ENCODE measurements at places on chromosomes 13 and 19.
A peak's percentile ranks its signal among the peaks of the same experiment; 100 is the strongest.

GRCh38 chr13:84038001-84038400, 155.7 kb upstream of the SLITRK1 start:
- no peak for DNase-seq

- no peak for DNase-seq
Observed at GRCh38 chr19:15114153-15114540, 6.9 kb downstream of the SYDE1 start.

DNA sequence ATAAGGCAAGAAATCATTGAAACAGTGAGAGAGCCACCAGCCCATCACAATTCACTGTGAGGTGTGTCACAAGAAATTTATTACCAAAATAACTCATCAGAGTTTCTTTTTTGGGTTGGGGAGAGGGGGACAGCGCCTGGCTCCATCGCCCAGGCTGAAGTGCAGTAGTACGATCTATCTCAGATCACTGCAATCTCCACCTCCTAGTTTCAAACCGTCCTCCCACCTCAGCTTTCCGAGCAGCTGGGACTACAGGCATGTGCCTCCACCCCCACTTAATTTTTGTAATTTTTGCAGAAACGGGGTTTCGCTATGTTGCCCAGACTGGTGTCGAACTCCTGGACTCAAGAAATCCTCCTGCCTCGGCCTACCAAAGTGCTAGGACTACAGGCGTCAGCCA, 3.6 kb downstream of the IFNL1 start:
- no peak for DNase-seq

DNA sequence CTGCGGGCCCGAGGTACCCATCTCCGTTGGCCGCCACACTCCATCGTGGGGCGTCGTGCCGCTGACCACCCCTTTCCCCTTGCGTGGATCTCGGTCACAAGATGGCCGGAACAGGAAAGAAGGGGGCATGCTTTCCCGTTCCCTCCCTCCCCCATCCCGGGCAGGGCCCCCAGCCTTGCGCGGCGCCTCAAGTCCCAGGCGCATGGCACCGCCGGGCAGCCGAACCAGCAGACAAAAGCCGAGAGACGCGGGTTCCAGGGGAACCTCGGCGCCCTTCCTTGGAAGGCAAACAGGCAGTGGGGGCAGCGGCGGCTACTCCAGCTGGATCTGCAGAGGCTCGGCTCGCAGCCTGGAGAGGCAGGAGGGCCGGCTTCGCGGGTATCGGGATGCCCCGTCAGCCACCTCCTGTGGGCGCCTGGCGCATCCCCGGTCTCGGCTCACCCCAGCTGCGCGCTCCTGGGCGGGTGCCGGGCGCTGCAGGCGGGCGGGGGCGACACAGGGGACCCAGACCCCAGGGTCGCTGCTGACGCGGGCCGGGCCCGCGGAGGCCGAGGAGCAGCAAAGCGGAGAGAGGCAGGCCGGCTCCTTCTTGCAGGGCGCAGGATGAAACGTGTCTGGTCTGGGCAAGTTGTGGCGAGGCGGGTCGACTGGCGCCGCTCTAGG, 439 bp downstream of the DZIP1 start:
- DNase-seq = peak; percentile 27

GRCh38 chr13:26558074-26558805, 757 bp downstream of the WASF3 start:
- DNase-seq = peak; percentile 18

DNA sequence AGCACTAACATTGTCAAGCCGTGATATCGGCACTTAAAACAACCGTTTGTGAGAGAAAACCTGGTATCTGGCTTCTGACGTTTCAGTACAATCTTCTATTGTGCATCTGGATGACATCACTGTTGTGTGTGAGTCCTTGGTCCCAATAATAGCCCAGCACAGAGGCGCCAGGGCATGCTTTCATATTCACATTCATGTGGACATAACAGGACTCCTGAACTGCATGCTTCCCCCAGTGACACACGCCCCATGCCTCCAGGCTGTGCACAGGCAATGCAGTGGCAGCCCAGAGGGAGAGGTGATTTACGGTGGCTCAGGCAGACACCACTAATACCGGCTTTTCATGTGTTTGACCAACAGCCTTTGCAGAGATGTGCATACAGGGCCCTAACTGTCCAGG, 58.1 kb downstream of the MRPL57 start:
- DNase-seq = peak; percentile 26

DNA sequence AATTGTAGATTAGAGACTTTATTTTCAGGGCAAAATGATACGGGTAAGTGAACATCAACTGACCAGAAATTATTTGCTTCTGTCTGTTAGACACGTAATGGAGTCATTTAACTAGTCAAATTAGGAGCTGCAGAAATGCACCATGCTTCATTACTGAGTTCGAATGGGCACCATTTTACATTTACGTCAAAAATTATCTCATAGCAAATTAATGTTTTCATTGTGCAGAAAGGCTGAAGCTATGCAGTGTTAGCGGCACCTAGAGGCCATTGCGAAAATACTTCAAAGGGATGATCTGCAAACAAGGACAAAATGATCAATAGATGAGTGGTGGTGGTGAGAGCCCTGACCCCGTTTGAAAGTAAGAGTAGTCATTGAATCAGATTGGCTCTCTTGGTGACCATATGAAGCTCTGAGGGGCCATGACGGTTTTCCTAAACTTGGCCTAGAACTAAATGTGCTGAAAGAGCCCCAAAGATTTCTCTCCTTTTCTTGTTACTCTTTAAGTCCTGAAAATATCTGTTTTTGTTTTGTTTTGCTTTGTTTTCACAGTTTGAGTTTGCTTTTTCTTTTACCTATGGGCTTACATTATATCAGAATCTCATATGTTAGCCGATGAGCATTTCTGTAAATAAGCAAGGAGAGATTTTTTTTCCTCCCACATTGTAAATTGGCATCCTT, 277.9 kb downstream of the ZNF536 start:
- peak; percentile 69 for DNase-seq

DNA sequence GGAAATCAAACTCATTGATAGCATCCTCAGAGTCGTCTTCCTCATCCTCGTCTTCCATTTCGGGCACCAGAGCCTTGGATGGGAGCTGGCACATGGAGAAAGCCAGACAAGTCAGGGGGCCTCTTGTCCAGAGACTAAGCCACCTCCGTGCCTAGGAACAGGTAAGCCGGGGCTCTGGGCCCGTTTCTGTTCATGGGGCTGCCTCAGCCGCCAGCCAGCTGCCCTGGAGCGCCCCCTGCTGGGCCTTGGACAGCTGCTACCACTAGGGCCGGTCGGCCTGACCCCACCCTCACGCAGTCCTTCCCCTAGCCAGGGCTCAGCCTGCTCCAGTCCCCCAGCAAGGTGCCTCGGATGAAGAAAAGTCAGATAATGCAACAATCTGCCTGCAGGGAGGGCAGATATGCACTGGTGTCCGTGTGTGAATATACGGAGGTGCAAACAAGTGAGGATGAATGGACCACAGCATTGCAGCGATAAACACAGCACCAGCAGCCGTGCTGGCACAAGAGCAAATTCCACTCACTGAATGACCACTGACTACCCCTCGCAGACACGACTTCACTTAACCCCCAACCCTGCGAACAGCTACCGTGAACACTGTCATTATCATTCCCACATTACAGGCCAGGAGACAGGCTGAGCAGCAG, 11.9 kb upstream of the PRKD2 start:
- peak; percentile 38 for DNase-seq

DNA sequence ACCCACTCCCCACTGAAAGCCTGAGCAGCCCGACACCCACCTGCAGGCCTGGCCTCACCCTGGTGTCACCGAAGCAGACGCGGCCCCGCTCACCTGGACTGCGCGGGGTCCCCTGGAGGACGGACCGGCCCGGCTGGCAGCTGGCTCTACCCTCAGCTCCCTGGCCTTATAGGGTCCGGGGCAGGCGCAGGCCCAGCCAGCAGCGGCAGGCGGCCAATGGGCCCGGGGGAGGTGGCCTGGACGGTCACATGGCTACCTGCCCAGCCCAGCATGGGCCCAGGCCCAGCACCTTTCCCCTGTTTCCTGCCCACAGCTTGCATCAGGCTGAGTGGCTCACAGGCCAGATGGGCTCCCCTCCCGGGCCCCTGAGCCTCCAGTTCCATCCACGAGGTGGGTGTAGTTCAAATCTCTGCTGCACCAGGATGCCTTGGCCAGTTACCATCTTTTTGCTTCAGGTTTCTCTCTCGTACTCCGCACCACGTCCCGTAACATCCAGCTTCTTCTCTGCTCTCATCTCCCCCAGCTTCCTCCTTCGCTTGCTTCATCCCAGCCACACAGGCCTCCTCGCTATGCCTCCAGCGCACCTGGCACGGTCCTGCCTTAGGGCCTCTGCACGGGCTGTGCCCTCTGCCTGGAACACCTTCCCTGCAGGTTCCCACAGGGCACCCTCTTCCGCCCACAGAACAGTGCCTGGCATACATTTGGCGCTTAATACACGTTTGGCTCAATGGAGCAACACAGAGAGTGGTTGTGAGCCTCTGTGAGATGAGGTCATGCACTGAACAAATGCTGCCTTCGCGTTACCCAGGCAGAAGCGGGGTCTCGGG, at the start of gene PLIN4:
Gene PLIN4 (minus strand): TSS at position 142 of the 827 bp plus-strand sequence. CDS start 214 bp downstream, outside the sequence.
- DNase-seq = peak; percentile 34

- no peak for DNase-seq
Observed at GRCh38 chr13:113589251-113589960, 4.9 kb downstream of the TFDP1 start.

- DNase-seq = no peak
Observed at GRCh38 chr19:6292006-6292405, 12.2 kb upstream of the MLLT1 start.

DNA sequence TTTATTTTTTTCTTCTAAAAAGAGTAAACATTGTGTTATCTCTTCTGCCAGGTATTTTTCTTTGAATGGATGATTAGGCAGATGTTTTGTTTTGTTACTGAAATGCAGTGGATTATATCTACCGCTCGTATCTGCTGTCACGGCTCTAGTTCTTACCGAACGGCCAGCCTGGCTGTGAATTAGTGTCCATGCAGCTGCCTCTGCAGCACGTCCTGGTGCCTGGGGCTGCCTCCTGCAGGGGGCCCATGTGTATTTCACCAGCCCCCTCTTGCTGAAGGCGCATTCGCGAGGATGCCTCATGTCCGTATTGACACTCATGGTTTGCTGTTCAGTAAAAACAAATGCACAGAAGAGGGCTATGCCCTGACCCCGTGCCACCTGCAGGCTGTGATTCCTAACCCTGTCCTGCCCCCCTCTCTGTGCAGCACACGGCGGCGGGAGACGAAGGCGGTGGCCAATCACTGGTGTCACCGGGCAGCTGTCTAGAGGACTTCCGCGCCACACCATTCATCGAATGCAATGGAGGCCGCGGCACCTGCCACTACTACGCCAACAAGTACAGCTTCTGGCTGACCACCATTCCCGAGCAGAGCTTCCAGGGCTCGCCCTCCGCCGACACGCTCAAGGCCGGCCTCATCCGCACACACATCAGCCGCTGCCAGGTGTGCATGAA, 49.9 kb downstream of the RAB20 start:
- no peak for DNase-seq

- no peak for DNase-seq
Observed at GRCh38 chr13:75402787-75403186, 79.2 kb downstream of the TBC1D4 start.

GRCh38 chr13:76884186-76884906, 1.9 kb downstream of the KCTD12 start:
- peak; percentile 37 for DNase-seq

DNA sequence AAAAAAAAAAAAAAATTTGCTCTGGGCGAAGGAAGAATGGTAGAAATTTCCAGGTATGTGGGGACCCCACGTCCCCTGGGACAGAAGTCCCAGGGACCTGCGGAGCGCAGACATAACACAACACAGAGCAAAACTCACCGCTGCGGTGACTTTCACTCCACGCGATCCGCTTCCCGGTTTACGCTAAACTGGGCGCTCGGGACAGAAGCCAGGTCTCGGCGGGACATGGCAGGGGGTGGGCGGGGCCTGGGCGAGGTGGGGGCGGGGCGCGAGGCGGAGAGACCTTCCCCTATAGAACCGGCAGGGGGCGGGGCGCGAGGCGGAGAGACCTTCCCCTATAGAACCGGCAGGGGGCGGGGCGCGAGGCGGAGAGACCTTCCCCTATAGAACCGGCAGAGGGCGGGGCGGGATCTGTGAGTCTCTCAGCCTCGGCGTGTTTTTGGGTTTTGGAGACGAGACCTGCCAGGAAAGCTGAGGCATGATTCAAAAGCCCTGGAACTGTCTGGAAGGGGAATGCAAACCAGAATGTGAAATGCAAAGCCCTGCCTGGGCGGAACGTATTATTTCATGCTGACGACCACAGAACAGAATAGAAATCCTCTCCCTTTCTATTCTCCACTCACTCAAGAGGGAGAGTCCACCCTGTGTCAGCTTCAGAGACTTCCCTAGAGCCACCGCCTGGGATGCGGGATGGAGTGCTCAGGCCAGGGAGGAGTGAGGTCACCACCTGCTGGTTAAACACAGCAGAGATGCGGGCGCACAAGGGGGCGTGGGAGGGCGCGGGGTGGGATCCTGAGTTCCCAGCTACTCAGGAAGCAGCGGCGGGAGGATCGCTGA, 20.2 kb upstream of the ERVV-1 start:
- peak; percentile 77 for DNase-seq

DNA sequence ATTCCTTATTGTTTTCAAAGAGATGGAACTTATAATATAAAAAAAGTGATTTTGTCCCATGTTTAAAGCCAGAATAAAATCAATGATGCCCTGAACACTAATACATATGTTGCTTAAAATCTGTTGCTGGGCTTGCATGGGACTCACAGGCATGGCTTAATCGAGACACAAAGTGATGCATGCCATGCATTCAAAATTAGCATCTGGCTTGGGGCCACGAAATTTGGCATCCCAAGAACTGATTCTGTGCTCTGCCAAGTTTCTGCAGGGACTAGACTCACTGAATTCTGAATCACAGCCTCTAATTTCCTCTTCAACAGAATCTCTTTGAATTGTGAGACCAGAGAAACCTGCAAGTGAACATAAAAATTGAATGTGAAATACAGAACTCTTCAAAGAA, 109.2 kb downstream of the PCDH17 start:
- no peak for DNase-seq

GRCh38 chr19:53394522-53394973, 401 bp upstream of the ZNF765 start:
- no peak for DNase-seq

- no peak for DNase-seq
Observed at GRCh38 chr19:17455308-17456123, 5.2 kb downstream of the NXNL1 start.

DNA sequence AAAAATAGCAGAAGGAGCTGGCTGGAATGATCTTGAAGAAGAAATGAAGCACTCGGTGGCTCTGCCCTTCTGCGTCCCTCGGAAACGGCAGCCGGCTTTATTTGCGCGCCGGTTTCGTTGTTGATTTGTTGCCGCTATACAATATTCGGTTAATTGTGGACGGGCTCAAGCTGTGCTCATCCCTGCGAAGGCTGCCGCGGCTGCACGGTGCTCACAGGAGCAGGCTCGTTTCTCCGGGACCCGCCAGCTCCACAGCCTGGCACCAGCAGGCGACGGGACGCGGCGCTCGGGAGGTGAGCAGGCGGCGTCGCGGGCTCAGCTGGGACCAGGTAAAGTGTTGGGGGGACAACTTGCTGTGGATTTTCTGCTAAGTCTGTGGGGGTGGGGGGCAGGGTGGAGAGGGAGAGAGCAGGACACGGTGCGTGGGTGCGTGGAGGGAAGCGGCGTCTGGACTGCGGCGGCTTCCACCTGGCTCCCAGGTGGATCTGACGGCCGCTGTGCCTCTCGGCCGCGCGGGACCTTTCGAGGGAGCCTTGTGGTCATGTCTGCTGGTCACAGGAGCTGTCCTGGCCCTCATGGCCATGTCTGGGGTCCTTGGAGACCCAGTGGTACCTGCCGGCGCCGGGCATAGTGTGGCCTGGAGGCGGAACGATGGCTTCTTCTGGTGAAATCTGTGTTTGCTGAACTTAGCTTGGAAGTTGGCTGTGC, 90.9 kb downstream of the TEX29 start:
- no peak for DNase-seq

GRCh38 chr13:59126474-59126873, 1037.3 kb downstream of the DIAPH3 start:
- DNase-seq = no peak

GRCh38 chr13:111115965-111116521, 933 bp downstream of the ARHGEF7 start:
- DNase-seq = peak; percentile 71
